ENCODE measurements at places on chromosomes 13 and 19.

DNA sequence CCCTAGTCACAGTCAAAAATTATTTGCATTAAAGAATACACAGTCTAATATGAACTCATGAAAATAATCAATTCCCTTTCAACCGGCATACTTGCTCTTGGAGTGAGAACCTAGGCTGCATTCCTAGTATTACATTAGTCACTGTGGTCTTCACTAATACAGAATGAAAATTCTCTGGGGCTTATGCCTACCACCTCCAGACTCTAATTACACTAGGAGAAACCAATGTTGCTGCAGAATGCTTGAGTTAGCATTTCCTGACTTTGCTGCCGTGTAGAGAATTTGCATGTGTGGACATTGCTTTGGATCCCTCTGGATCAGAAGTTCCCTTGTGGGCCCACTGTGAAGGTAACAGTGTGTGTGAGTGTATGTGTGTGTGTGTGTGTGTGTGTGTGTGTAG lies 87.8 kb downstream of the CCNA1 start:
- no peak for DNase-seq

GRCh38 chr13:30803749-30804148 lies 68.4 kb downstream of the ALOX5AP start:
- DNase-seq = no peak

DNA sequence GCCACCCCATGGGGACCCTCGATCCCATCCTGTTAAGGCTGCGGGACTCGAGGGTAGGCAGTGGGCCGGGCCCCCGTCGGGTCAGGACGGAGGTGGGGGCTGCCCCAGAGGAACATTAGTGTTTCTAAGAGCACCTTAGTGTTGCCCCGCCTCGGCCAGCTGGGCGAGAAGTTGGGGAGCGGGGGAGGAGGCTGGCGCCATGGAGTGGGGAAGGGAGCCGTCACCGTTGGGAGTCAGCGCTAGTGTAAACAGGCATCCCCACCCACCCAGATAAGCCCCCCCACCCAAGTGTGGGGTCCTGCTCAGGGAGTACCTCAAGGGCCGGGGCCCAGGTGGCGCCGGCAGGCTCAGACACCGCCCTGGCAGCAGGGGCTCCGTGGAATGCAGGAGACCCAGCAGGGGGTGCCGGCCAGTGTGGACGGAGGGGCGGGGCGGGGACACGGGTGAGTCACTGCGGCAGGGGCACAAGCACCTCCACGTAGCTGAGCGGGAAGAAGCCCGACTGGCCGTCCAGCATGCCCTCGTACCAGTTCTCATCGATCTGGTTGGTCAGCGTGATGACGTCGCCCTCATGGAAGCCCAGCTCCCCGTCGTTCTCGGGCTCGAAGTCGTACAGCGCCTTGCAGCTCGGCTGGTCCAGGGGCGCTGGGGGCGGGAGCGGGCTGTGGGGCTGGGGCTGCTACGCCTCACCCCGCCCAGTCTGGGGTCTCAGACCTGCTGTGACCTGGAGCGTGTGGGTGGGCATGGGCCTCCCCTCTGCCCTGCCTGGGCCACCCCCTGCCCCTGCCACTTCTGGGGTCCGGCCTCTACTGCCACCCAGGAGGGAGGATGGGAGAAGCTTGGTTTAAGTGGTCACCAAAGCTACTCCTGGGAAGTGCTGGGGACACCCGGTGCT lies 18.0 kb downstream of the MPND start:
- no peak for DNase-seq

GRCh38 chr19:52007451-52007805 lies 583 bp downstream of the ZNF615 start:
- DNase-seq = no peak

DNA sequence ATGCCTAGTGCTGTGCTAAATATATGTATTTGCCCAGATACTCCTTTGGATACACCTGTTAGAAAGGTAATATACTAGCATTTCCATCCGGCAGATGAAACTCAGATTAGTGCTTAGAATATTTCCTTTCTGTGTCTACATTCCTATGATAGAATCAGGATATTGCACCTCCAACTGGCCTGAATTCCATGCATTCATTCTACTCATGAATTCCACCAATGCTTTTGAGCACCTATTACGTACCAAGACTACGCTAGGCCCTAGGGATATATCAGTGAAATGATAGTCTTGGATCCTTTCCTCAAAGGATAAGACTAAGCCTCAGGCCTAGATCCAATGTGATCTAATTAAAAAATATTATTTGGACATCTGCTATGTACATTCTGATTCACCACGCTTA lies 223.8 kb upstream of the SERP2 start:
- no peak for DNase-seq

DNA sequence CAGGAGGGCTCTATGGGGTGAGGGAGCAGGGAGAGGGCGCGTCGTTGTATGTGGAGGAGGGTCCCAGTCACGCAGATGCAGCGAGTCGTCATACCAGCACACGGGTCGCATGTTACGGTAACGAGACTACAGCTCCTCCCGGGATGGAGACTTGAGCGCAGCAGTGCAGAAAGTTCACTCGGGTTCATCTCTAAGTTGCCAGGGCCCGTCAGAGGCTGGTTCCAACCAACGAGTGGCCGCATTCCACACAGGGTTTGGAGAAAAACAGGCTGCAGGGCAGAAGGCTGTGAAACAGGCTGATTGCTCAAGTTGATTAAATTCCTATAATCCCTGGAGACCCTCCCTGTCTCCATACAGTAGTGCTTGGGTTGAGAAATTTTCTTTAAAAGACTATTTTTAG lies 21.9 kb upstream of the TTYH1 start:
- no peak for DNase-seq

- no peak for DNase-seq
Observed at GRCh38 chr13:96621634-96622183, 372.6 kb downstream of the OXGR1 start.

GRCh38 chr19:29577649-29577963 lies 28.5 kb upstream of the POP4 start:
- no peak for DNase-seq

GRCh38 chr19:32573492-32573794 lies 7.5 kb upstream of the PDCD5 start:
- no peak for DNase-seq

GRCh38 chr13:110312339-110313031 lies 5.4 kb downstream of the COL4A2 start:
- no peak for DNase-seq

- peak; percentile 43 for DNase-seq
Observed at GRCh38 chr13:51814825-51815650, 11.1 kb upstream of the DHRS12 start.

- DNase-seq = no peak
Observed at GRCh38 chr13:48189171-48189570, 43.8 kb upstream of the ITM2B start.

GRCh38 chr13:27398360-27398759 lies 26.1 kb upstream of the GTF3A start:
- no peak for DNase-seq

GRCh38 chr13:82597747-82598146 lies 1284.5 kb downstream of the SLITRK1 start:
- no peak for DNase-seq

- DNase-seq = no peak
Observed at GRCh38 chr19:14470031-14470876, 4.9 kb downstream of the PTGER1 start.

- peak; percentile 57 for DNase-seq
Observed at GRCh38 chr13:98517576-98518310, 59.2 kb downstream of the STK24 start.

- no peak for DNase-seq
Observed at GRCh38 chr13:43159026-43159461, 135.7 kb downstream of the DNAJC15 start.

GRCh38 chr13:46844431-46844830 lies 47.5 kb upstream of the ESD start:
- no peak for DNase-seq

- DNase-seq = no peak
Observed at GRCh38 chr13:22648320-22648801, 532.4 kb upstream of the SGCG start.

Data from T-helper 22 cell (primary cell).